ENCODE measurements at places on chromosomes 7 and 10.

DNA sequence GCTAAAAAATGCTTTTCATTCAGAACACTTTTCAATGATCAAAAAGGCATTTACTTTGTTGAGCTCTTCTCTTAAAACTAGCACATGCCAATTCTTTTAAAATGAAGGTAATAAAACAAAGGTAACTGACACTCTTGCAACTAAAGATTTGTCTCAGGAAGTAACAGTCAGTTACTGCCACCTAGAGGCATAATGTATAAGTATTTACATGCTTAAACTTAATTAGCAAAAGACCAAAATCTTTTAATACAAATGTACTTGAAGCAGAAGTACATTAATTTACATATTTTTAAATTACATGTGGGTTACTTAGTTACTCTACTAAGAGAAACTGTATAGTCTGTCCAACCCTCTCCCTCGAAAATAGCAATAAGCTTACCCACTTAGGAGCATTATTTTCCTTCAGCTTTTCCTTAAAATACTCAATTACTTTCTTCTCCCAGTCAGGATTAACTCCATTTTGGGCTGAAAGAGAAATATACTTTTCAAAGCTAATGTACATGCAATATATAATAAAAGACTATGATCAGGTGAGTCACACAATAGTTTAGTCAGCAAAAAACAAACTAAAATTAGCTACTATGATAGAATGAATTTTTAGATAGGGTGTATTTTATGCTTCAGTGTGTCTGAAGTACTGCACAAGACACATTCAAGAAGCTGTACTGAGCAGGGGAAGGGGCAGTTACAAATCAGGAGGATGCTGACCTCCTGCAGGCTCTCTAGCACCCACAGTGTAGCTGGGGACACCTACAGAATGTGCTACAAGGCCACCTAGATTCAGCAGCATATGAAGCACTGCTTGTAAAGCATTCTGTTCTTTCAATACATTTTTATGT lies 13.0 kb downstream of the MCMBP start:
- peak; percentile 43 for DNase-seq

DNA sequence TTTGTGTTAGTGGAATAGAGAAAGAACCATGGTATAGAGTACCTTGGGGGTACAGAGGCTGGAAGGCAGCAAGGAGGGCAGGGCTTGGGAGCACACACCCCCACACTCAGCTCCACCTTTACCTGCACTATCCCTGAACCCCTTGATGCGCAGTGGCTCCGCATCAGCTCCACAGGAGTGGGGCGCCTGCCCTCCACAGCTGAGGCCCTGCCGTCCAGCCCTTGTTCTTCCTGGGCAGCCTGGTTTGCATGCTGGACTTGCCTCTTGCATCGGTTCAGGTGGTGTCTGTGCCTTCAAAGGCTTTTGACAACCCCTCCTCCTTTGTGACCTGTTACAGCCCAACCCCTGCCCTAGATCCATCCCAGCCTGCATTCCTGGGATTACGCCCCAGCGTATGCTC lies 52.6 kb upstream of the ZNF32 start:
- DNase-seq, result no peak

DNA sequence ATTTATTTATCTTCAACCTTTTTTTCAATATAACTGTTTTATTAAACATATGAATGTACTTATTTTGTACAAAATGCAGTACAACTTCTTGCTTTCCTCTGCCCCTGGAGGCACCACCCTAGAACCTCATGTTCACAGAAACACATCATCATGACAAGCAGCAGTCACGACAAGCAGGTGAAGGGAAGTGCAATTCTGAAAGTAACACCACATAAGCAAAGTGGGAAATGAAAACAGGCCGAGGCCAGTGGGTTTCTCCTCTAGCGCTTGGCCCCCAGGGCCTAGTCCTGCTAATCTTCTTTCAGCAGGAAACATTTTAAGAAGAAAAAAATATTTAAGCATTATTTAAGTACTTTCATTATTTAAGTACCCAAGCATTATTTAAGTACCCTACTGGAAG lies 598.1 kb downstream of the SH2D4B start:
- DNase-seq, result peak; percentile 34

DNA sequence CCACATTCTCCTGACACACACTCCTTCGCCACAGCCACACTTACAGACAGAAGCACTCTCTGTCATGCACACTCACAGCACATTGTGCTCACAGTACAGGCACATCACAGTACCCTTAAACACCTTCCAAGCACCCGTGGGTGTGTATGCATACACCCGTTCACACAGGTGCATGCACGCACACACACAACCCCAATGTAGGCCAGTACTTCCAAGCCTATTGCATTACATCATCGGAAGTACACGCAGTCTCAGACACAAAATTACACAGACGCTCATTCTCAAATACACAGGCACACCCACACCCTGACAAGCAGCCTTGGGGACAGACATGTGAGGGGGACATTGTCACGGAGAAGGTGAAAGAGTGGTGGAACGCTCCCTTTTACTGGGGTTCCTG lies 11.1 kb downstream of the KAZALD1 start:
- DNase-seq, result no peak

GRCh38 chr10:99172128-99172738 lies 63.4 kb downstream of the HPSE2 start:
- peak; percentile 23 for DNase-seq

GRCh38 chr10:35058686-35059085 lies 31.5 kb downstream of the CUL2 start:
- DNase-seq, result no peak

DNA sequence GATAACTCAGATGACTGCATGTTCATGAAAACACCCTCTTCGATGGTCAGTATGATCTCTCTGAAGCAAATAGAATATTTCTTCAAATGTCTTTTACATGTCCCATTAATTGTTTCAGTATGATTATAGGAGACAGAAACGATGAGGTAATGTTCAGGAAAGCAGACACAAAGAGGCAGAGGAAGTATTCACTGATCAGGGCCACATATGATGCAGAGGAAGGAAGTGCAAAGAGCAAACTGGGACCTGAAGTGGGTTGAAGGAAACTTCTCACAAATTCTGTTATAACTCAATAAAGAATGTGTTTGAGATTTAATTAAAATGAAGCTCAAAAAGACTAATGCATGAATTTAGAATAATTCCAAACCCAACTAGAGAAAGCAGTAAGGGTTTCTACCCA lies 70.5 kb downstream of the TES start:
- DNase-seq, result no peak

GRCh38 chr7:93957767-93958166 lies 36.2 kb downstream of the GNG11 start:
- no peak for DNase-seq

DNA sequence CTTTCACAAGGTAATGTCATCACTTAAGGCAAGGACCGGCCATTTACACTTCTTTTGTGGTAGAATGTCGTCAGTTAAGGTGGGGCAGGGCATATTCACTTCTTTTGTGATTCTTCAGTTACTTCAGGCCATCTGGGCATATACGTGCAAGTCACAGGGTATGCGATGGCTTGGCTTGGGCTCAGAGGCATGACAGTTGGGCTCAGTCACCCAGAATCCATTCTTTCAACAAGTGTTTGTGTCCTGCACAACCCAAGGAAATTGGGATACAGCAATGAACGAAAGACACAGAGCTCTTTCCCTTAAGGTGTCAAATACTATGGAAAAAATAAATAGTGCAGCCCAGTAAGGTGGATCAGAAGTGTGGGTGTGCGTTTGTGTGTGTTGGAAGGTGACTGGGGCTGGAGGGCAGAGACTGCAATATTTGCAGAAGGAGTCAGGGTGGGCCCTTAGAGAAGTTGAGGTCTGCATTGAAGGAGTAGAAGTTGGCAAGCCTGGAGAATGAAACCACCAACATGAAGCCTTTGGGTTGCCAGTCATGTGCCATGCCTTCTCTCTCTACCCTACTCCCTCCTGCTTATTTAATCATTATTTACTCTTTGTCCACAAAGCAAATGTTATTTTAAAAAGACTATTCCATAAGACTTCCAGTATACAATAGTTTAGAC lies 222.8 kb upstream of the PRKCQ start:
- no peak for DNase-seq

- no peak for DNase-seq
These were observed 817.5 kb downstream of the NXPH1 start for GRCh38 chr7:9250876-9251275.

DNA sequence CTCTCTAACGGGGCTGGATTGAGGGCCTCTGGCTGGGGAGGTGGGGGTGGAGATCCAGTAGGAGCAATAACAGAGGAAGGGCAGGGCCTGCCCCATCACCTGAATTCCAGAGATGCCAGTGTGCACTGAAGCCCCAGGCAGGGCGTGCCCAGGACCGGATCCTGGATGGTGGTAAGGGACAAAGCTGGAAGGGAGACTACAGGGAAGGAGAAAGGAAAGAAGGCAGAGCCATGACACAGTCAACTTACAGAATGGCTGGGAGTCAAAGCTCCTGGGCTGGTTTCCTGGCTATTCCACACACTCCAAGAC lies 666 bp downstream of the TMEM139 start:
- DNase-seq, result no peak

GRCh38 chr10:46216836-46217751 lies 69.7 kb upstream of the ANTXRL start:
- peak; percentile 61 for DNase-seq

GRCh38 chr7:134134004-134134403 lies 6.9 kb downstream of the LRGUK start:
- no peak for DNase-seq

- no peak for DNase-seq
These were observed 253.3 kb downstream of the TNS3 start for GRCh38 chr7:47328392-47329319.

- no peak for DNase-seq
These were observed 303.0 kb downstream of the MDFIC start for GRCh38 chr7:115224922-115225321.

- DNase-seq, result no peak
These were observed 19.3 kb upstream of the PRKAR1B start for GRCh38 chr7:746155-747061.

- no peak for DNase-seq
These were observed 401.1 kb downstream of the PARD3 start for GRCh38 chr10:34413756-34414587.

DNA sequence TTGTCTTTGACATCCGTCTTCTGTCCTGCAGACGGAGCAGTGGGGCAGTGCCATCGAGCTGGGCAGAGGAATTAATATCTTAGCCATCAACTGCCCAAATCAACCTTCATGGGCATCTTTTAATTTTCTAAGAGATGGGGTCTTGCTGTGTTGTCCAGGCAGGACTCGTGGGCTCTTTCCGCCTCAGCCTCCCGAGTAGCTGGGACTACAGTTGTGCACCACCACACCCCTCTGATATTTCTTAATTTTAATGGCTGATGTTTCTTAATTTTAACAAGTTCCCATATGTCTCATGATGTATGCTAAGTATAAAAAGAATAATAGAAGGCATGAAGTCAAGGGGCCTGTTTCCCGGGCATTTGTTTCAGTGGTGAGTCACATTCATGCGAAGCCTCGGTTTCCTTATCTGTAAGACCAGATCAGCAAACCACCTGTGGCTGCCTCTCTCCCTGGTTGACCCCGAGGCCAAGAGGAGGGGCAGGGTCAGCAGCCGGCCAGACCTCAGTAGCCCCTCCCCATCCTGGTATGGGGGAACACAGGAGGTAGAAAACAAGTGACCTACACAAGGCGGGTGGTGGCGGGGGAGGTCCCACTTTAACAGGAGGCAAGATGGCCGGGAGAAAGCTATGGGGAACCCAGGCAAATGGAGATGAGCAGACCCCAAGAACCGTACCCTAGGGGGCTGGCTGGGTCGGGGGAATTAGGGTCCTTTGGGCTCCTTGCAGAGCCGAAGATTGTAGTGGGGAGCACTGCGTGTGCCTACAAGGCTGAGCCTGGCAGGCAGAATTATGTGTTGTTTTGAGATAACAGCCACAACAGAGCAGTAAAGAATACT lies 85.5 kb downstream of the CUX1 start:
- no peak for DNase-seq

GRCh38 chr10:20596065-20596755 lies 300.9 kb downstream of the NEBL start:
- DNase-seq, result no peak

Measured in GM13976 (cell line).